ENCODE measurements at places on chromosomes 4 and X.

DNA sequence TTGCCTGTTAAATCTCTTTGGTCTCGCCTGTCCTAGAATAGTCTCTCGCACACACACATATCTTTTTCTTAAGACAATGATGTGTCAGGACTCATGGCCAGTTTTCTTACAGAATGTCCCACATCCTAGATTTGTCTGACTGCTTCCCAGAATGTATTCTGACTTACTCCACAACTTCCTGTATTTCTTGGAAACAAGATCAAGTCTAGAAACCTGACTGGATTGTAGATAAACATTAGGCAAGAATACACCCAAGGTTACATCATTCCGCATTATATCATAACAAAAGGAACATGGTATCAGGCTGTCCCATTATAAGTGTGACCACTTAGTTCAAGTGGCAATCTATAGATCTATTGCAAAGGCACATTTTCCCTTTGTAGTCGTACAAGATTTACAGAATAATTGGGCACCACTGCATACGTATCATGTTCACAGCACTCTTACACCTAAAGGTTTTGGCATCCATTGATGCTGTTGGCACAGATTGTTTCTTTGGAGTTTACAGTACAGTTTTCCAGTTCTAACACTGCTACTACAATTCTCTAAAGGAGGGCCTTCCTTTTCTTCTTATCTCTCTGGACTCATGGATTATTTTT lies 56.4 kb downstream of the FBXW7 start:
- DNase-seq: no peak

GRCh38 chrX:101823236-101823635 lies 108.6 kb downstream of the ZMAT1 start:
- DNase-seq: no peak

DNA sequence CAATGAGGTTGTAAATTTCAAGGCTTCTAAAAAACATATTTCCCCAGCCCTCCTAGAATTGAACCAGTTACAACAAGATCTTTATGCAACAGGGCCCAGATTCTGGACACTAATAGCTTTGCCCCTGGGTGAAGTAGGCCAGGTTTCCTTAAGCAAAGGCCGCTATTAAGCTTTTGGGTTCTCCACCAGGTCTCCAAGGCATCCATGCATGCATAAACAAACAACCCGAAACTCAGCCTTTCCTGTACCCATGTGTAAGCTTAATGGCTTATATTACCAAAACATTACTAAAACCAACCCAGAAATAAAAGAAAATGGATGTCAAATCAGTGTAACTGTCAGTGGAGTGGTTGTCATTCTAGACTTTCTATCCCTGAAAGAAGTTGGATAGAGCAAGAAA lies 137.1 kb downstream of the ARHGAP6 start:
- no peak for DNase-seq

- no peak for DNase-seq
Observed at GRCh38 chr4:123632693-123633030, 236.1 kb downstream of the SPRY1 start.

DNA sequence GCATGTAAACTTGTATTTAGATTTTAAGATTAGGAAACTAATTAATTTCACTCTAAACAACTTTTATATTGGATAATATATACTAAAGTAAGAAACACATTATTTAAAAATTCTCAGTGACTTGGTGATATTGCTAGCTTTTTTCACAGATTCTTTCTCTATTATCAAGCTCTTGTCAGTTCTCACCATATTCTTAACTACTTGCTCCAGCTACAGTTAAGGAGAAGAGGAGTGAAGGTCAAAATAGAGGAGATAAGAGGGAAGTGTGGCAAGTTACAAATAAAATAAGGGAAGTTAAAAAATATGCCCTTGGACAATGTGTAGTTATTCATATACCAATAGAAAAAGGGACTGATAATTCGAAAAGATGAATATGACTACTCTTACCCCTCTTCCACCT lies 34.7 kb upstream of the NAF1 start:
- no peak for DNase-seq

DNA sequence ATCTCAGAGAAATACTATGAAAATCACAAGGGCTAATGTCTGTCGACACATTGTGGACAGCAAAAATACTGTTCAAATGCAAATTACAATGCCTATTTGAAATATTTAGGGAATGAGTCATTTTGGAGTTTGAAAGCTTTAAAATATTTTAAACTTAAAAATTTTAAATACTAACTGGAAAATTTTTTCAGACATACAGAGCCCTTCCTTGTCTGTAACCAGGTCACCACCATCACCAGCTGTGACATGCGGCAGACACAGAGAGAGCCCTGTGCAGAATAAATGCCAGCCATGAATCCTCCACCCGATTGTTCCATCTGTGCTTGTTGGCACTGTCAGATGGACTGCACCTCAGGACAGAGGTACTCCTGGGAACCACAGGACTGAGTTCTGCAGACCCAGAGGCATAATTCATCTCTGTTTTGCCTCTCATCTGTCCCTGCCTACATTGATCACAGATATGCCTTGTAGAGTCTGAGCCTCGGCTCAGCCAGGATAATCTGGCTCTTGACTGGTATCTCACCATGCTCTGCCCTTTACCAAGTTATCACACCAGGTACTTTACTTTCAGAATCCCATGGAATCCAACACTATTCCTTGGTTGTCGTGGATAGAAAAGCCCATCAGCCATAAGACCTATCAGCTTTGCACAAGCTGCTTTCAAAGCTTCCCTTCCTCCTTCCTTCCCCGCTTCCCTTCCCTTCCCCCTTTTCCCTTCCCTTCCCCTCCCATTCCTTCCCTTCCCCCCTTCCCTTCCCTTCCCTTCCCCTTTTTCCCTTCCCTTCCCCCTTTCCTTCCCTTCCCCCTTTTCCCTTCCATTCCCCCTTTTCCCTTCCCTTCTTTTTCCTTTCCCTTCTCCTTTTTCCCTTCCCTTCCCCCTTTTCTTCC lies 67.2 kb downstream of the TBC1D9 start:
- DNase-seq: no peak

- DNase-seq: no peak
Observed at GRCh38 chr4:30870513-30870912, 150.3 kb downstream of the PCDH7 start.

- no peak for DNase-seq
Observed at GRCh38 chr4:121180558-121180957, 16.4 kb upstream of the TNIP3 start.

- no peak for DNase-seq
Observed at GRCh38 chr4:79155336-79155735, 170.5 kb downstream of the NAA11 start.

DNA sequence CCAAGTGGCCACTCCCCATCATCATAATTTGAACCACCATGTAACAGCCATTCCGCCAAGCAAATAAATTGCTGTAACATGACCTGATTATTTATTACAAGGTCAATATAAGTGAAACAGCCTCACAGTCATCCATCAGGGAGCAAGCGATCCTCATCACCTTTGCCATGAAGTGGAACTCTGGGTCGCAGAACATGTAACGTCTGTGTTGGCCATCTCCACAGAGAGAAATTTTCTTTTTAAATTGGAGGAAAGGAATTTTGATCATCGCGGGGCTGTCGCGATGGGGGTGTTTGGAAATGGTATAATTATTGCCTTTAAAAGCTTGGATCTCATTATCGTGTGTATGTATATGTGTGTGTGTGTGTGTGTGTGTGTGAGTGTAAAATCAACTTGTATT lies 90.2 kb downstream of the SHOX start:
- peak; percentile 4 for DNase-seq

- no peak for DNase-seq
Observed at GRCh38 chrX:154082396-154083125, 15.0 kb downstream of the MECP2 start.

GRCh38 chrX:103329991-103330390 lies at the start of gene TCEAL7:
Gene TCEAL7 (plus strand): TSS chrX:103330239. CDS start chrX:103331404, 1,165 bp downstream.
- no peak for DNase-seq

DNA sequence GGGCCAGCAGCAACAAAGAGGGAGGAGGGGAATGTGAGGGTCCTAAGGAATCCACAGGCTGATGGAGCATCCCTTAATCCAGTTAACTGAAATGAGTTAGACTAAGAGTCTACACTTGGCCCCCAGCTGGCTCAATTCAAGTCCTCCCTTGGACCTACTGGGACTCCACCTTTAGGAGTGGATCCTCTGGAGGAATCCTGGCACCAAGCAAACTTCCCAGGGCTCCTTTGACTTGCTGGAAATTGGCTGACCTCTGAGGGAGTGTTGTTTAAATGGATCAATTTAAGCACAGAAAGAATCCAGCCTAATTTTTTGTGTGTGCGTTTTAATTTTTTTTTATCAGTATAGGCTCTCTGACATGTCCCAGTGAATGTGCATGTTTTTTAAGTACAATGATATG lies 114.7 kb downstream of the SHROOM3 start:
- no peak for DNase-seq

- DNase-seq: no peak
Observed at GRCh38 chr4:82422616-82423015, 7.6 kb downstream of the HNRNPDL start.

DNA sequence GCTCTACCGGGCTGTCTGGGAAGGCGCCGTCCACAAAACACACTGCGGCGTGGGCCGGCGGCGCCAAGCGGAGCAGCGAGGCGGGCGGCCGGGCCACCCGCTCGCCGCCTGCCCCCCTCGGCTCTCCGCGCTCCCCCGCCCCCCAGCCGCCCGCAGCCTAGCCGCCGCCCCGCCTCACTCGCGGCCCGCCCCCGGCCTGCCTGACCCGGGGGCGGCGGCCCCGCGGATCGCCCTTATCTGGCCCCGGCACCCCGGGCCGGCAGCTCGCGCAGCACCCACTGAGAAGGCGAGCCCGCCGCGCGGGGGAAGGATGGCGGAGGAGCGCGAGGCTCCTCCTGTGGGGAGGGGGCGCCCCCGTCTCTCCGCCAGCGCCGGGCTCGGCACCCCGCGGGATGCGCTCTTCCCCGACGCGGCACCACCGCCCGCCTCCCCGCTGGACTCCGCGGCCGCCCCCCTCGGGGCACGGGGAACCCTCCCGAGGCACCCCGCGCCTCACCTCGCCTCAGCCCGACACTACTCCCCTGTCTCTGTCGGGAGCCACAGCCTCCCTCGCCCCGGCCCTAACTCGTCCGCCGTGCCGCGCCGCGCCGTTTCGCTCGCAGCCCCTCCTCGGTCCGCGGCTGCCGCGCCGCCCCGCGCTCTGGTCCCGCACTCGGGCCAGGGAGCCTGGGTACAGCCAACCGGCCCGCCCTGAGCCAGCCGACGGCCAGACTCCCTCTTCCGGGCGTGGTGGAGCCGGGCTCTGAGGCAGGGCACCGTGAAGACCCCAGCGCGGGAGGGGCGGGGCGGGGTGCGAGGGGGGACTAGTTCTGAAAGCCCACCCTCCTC lies 566 bp downstream of the ATP11C start:
- DNase-seq: no peak

DNA sequence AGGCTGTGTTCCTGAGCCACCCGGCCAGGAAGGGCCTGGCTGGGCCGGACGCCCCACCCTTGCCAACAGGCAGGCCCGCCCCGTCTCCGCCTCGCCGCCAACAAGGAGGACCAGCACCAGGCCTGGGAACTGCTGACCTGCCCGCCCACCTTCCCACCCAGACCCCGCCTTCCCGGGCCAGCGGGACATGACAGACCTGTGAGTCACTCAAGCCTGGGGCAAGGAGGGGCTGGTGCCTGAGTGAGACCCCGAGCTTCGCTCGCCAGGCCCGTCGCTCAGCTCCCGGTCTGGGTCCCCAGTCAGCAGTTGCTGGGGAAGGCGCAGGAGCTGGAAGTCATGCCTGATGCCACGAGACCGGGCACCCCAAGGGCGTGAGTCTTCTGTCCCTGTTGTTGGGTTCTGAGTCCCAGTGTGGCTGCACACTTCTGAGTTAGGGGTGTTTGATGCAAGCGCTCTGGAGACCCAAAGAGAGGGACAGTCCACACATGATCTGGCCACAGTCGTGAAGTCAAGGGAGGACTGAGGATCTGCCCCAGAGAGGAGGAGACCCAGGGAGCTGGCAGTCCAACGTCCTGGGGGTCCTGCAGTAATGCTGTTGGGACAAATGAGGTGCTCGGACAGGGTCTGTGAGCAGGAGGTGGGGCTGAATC lies at the start of gene DNASE1L1:
TSS of gene DNASE1L1 (minus strand) at position 33 of the 650 bp plus-strand sequence. CDS start 3,686 bp downstream, outside the sequence.
- no peak for DNase-seq
